ENCODE measurements at places on chromosomes 2 and 18. TPM values are rescaled to one million over a fixed set of nuclear protein-coding genes. Genes with fewer than 3 reads are reported as not detected.

DNA sequence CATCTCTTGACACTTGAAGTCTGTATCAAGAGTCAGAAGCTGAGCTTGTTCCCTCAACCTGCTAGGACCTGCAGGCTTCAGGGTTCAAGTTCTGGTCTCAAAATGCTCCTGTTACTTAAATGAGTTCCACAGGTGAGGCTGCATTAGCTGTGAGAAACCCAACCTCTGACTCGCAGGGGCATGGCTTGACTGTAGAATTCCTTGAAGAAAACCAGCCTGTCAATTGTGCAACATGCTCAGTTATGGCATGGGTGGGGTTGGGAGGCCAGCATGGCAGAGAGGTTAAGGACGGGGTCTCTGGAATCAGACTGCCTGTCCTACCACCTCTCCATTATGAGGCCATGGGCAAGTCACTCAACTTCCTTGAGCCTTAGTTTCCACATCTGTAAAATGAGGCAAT lies 235.8 kb downstream of the EN1 start:
- no peak for DNase-seq

Gene CNTNAP5
- not detected for polyA plus RNA-seq

DNA sequence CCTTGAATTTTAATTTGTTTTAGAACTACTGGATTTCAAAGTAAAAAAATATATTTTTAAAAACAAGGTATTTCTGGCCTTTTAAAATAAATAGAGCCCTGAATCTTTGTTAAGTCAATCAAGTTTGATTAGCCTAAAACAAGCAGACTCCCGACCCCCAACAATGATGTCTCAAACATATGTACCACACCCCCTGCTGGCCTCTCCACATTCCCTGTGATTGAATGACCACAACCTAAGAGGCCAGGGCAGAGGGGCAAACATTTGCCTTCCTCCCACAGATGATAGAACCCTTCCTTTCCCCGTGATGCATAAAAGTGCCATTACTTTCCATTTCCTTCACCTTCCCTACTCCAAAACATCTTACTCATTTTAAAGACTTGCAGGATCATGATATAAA lies 130.9 kb downstream of the STK39 start:
- no peak for DNase-seq

GRCh38 chr2:59947209-59947608 lies 606.2 kb downstream of the BCL11A start:
- no peak for DNase-seq

DNA sequence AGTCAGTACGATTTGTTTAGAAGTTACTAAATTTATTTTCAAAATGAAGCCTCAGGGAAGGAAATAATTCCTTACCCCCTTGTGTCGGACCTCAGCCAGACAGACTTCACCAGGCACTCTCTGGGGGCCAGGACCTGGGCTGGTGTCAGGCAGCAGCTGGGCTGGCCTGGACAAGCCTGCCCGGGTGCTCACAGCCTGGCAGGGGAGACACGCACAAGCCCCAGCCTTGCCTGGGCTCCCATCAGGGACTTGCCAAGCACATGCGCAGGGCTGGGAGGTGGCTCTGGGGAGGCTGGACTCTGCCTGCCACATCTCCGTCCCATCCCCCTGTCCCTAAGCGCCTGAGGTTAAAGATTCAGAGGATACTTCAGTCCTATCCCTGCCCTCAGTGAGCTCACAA lies 56.8 kb upstream of the HS6ST1 start:
- no peak for DNase-seq

GRCh38 chr18:48884771-48885170 lies 66.0 kb downstream of the SMAD7 start:
- no peak for DNase-seq

- no peak for DNase-seq
Measured at GRCh38 chr2:136013955-136014354, 28.5 kb upstream of the DARS1 start.

Gene ACADL
- polyA plus RNA-seq, result not detected

GRCh38 chr2:234994438-234995321 lies 42.9 kb downstream of the SH3BP4 start:
- DNase-seq, result no peak

- DNase-seq, result no peak
Measured at GRCh38 chr2:1594123-1594372, 150.3 kb downstream of the PXDN start.

DNA sequence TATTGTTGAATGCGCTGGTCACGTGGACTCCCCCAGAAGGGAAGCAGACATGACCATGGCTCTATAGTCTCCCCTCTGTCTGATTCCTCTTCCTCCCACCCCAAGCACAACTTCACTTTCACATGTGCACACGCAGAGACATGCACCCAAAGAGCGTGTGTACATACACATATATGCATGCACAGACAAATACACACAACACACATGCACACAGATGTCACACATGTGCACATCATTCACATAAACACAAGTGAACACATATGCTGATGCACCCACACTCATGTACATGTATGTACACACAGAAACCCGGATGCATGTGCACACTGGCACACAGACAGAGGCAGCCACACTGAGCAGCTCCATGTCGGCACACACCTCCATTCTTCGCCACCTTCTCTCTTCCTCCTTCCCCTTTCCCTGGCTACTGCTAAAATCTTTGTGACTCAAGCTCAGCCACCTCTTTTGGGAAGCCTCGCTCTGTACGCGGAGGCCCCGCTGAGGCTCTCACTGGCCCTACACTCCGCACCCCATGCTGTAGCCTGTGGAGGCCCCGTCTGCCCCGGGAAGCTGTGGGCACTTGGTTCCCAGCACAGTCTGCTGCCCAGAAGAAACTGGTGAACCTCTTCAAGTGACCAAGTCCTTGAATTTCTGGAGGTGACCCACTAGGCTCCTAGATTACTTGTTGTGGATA lies 101.6 kb upstream of the TEX51 start:
- no peak for DNase-seq

DNA sequence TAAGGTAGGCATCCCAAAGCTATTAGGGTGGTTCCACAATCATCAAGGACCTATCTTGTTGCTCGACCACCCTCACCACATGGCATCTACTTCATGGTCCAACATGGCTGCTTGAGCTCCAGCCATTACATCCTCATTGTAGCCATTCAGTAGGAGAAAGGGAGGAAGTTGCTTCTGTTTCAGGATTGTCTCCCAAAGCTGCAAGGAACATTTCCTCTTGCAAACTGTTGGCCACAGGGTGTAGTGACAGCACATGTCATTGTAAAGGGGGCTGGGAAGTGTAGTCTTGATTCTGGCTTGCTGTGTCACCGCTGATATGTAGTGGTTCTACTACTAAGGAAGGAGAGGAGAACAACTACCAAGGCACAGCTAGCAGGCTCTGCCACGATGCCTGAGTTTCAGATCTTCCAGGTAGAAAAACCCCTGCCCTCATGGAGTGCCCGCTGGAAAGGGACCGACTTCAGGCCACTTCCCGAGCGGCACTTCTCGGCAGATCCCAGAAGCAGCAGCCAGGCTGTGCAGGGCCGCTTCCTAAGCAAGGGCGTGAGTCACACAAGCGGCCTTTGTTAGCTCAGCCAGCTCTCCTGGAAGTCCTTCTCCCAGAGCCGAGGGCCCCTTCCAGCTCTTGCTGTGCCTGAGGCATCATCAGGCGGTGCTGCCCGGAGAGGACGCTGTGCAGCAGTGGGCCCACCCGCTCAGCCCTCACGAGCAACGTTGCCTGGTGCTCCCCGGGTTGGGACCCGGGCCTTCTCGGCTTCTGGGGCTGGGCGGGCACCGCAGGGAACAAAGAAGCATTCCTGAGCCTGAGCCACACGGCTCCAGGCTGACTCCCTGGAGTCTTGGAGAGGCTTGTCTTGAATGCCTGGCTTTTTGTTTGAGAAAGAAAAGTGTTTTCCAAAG lies 58.2 kb downstream of the HS6ST1 start:
- DNase-seq, result no peak

DNA sequence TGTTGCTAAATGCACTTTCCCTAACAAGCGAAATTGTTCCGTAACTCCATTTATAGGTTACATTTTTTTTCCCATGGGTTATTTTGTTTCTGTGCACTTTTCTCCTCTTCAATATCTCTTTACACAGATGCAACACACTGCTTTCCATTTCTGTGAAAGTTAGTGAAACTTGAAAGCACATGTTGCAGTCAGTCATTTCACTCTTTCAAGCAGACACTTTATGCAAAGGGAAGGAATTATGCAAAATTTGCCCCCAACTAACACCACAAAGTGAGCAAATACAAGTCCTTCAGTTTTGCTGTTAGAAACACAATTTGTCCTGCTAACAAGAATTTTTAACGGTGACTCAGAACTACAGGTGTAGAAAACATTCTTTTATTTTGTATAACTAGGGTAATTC lies 124.8 kb downstream of the PTH2R start:
- DNase-seq, result no peak

- no peak for DNase-seq
Measured at GRCh38 chr2:195514365-195514764, 142.7 kb upstream of the SLC39A10 start.

Gene CRYGD
- not detected for polyA plus RNA-seq

GRCh38 chr2:227150222-227150936 lies 13.6 kb downstream of the COL4A4 start:
- DNase-seq, result no peak

GRCh38 chr2:223788826-223789225 lies 48.6 kb downstream of the AP1S3 start:
- DNase-seq, result no peak

- DNase-seq, result no peak
Measured at GRCh38 chr2:98381494-98381893, 35.2 kb downstream of the CNGA3 start.

DNA sequence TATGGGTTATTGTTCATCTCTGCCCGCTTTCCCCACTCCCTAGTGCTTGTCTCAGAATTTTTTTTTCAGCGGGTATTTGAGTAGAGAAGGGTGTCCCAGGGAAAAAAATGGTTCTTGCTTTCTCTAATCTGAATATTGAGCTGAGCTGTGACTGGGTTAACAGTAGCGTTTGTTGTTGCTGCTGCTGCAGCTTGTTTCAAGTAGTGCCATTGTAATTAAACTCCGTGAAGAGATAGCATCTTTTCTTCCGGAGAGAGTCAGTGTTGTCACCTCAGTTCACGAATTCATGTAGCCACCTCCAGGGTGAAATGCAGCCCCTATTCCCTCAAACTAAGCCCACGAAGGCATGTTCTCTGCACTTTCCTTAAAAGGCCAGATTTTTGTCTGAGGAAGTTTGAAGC lies 1.5 kb upstream of the AAK1 start:
- peak; percentile 64 for DNase-seq

DNA sequence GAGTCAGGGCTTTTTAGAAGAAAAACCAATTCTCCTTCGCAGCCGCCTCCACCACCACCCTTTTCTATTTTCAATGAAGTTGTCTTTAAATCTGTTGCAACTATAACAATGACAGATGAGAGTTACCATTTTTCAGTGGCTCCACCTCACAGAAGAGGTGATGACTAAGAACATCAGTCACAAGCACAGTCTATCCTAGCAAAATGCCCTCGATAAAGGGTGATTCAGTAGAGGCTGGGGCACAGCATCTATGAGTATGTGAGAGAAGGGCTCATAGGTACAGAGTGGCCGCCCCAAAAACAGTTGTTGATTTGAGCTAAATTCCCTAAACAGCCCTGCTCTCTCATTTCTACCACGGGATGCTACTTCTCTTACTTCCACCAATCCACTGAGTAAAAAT lies 310.8 kb upstream of the MGAT5 start:
- no peak for DNase-seq

DNA sequence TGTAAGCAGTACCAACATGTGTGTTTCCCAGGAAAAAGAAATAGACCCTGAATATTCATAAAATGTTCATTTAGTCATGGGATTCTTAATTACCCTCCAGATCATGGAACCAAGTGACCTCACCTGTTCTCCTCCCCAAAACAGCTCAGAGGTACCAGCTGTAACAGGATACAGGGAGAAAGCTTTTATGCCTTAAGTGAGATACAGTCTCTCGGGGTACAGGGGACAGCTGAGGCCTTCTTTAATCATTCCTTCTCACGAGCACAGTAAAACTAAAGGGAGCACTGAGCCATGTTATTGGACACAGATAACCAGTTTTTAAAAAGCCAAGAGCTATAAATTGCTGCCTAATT lies 16.6 kb downstream of the EPHA4 start:
- DNase-seq, result no peak

DNA sequence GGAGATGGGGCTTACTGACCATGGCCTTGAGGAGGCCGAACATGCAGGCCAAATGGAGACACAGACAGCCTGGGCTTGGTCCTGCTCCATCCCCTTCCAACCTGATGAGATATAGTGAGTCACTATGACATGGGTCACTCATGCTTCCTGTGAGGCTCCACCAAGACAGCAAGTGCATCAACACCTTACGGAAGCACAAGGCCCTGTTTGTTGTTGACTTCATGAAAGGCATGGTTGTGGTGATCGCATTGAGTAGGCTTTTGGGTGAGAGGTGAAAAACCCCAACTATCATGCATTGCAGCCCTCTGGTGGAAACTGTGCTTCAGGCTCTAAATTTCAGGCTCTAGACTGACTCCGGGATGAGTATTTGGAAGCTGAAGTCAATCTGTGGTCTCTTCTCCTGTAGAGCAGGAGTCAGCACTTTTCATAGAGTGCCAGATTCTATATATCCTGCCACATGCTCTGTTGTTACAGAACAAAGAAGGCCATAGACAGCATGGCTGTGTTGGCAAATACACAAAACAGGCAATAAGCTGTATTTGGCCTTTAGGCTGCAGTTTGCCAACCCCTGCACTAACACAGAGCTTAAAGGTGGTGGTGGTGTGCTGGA lies 10.1 kb downstream of the IL37 start:
- peak; percentile 60 for DNase-seq

- no peak for DNase-seq
Measured at GRCh38 chr2:27856386-27856785, 33.8 kb downstream of the RBKS start.

DNA sequence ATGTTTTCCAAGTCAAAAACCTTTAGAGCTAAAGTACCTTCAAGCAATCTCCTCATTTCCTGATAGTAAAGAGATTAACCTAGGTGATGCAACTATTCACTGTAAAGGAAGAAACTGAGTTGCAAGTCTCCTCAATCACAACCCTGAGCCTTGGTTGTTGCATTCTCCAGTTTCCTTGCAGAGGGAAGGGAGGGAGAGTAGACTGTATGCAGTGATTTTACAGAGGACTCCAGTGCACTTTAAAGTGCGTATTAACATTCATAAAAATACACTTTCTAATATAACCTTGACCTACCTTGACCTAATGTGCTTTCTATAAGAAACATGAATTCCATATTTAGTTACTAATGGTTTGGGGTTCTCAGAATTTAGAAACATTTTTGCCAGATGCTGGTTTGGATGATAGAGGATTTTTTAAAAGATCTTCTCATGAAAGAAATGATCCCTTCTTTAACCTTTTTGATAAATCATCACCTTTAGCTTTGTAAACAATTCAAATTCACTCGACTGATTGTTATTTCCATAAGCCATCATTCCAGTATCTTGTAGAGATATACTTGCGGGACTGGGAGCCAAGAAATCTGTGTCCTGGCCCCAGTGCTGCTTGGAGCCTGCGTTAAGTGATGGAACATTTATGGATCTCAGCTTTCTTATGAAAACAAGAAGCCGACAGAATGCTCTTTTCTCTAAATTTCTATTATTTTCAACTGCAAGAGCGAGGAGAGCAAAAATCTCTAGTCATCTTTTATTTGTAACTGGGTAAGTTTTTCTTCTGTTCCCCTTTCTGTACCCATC lies 228.3 kb downstream of the ZNF521 start:
- DNase-seq, result no peak

GRCh38 chr18:13382366-13382953 lies 163.9 kb downstream of the LDLRAD4 start:
- DNase-seq, result peak; percentile 54

- DNase-seq, result no peak
Measured at GRCh38 chr2:241680827-241681599, 5.6 kb downstream of the DTYMK start.

Gene ANKRD30BL
- polyA plus RNA-seq, result not detected
